ENCODE measurements at places on chromosomes 2 and 18.

DNA sequence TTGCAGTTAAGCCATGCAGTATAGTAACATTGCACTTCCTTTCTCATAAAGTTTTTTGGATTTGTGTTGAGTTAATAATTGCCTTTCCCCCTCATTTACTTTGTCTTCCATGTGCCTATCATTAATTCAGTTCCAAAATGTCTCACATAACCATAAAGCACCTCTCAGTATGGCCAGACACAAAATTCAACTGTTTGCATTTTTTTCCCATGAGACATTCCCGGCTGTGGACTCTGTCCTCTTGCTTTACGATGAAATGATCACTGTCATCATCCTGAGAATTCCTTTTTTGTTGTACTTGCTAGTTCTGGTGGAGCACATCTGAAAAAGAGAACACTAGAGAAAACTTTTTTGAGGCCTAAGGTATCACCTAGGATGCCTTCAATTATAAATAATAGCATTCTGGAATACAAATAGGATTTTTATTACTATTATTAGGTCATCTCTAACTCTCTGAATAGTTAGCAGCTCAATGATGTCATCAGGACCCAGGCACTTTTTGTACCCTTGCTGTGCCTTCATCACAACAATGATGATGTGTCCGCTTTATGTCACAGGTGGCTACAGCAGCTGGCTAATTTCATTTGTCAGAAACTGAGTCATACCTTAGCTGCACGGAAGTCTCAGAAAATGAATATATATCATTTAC lies 8.5 kb upstream of the ATP8B1 start:
- DNase-seq, result no peak

GRCh38 chr2:121501554-121501953 lies 29.1 kb upstream of the RNU4ATAC start:
- no peak for DNase-seq

GRCh38 chr2:129738799-129739198 lies 240.7 kb upstream of the RAB6C start:
- DNase-seq, result no peak

- DNase-seq, result no peak
Measured at GRCh38 chr2:17958466-17959092, 80.1 kb downstream of the KCNS3 start.

DNA sequence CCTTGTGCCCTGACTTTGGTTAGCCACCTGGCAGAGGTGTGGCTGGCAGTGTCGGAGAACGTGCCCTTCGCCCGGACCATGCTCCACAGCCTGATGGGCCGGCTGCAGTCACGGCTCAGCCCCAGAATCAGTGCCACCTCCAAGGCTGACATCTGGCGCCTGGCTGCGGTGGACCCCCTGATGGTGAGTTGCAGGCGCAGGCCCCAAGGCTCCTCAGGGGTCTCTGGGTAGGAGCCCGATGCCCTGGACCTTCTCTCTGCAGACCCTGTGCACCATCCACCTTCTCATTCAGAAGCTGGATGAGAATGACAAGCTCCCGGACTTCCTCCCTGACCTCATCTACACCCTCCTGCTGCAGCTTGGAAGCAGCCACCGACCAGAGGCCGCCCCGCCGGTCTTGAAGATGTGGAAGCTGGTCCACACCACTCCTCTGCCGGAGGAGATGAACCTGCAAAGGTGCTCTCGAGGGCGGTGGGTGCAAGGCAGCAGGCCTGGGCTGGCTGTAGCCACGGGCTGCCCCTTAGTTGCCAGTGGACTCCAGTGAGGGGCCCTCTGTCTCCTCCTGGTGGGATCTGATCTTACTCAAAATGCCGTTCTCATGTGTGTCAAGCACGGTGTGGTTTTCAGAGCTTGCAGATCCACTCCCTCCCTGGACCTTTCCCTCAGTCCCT lies 32.1 kb downstream of the HJURP start:
- no peak for DNase-seq

- DNase-seq, result no peak
Measured at GRCh38 chr18:61085036-61085435, 248.2 kb upstream of the CDH20 start.

GRCh38 chr2:198615972-198616371 lies 811.6 kb downstream of the PLCL1 start:
- DNase-seq, result no peak

GRCh38 chr2:216904974-216905373 lies 45.1 kb upstream of the TNP1 start:
- no peak for DNase-seq

- DNase-seq, result no peak
Measured at GRCh38 chr2:25079050-25079635, 37.3 kb downstream of the EFR3B start.

DNA sequence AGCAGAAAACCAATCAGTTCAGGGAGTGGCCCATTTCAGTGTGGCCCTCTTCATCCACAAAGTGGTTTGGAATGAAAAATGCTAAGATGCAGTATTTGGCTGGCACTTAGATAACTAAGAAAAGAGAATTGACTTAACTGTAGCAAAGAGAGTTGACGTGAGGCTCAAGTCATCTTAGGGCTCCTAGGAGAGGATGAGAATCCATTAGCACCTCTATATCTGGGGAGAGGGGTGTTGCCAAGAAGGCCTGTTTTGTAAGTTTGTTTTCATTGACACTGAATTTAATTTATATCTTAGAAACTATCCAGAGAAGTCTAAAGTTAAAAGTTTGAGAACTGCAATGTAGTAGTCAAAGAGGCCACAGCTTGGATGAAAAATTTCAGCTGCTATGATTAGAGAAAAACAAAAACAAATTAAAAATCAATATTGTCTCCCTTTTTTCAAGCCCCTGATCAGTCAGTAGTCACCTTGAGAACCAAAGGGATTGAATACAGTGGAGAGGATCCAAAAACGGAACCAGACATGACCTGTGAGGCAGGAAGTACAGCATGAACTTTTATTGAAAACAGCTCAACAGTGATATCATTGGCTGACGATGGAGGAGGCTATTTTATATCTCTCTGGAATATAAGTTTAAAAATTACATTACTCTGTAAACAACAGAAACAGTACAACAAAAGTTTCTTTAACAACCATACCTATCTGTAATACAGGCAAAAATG lies 52.7 kb downstream of the PHLPP1 start:
- no peak for DNase-seq

GRCh38 chr18:23244401-23244800 lies 109.1 kb downstream of the CABLES1 start:
- no peak for DNase-seq

GRCh38 chr18:30623401-30624065 lies 419.0 kb downstream of the DSC3 start:
- no peak for DNase-seq

- DNase-seq, result no peak
Measured at GRCh38 chr2:217667512-217667911, 335.3 kb downstream of the TNS1 start.

DNA sequence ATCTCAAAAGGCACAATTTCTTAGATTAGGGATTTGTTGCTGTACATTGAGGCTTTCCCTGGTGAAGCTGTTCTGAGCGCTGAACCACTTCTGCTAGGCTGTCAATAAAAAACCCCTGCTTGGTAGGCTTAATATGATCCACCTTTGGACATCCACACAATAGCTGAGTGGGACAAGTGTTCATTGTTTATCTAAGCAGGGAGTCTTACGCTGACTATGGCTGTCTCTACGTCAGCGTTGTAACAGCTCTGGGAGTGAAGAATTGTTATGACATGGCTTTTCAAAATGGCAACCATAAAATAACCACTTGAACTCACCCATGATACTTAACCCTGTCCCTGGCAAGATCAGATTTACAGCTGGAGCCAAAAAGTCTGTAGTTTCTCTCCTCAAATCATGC lies 111.5 kb upstream of the SULT1C3 start:
- DNase-seq, result no peak

DNA sequence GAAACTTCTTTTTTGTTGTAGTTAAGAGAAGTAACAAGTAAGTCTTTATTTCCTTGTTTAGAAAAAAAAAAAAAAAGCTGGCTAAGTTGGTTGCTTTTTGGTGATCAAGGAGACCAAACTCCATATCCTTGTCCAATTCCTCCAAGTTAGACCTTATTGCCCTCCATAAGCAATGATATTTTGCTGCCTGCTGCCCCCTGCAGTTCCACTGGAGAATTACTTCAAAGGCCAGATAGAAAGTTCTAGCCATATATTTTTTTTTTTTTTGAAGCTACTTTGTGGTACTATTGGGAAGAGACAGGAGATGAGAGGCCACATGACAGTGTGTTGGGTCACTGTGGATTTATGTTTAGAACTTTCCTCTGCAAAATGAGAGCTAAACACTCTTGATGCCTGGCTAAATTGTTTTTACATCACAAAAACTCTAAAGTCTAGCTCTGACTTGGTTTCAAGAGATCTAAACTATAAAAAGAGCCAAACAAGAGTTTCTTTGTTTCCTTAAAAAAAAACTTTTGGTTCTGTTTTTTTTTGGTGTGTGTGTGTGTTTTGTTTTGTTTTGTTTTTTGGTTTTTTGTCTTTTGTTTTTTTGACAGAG lies 80.7 kb upstream of the RASGRP3 start:
- peak; percentile 11 for DNase-seq

- no peak for DNase-seq
Measured at GRCh38 chr2:176637486-176638166, 368.4 kb downstream of the MTX2 start.

- DNase-seq, result no peak
Measured at GRCh38 chr2:3413697-3414096, 34.2 kb downstream of the TRAPPC12 start.

DNA sequence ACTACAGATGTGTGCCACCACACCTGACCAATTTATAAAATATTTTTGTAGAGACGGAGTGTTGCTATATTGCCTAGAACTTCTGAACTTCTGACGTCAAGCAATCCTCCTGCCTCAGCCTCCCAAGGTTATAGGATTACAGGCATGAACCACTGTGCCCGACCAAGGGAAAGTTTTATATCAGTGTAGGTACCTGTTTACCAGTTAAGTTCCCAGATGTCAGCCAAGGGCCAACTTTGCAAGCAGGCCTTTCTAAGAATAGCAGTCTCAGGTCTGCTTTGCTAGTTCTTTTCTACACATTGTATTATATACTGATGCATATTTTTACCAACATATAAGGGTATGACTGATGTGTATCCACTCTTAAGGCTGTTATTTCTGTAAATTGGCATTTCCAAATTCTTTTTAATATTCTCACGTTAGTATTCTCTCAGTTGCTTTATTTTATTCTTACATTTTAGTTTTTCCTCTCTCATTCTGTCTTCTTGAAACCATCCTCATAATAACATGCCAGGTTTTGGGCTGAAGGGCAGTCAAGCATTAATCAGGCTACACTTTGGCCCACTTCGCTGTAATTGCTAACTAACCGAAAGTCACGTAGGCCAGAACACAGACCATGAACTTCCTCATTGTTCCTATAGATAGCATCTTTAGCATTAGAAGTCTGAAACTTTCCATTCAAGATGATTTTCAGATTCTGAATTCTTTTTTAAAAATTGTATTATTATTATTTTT lies 25.0 kb upstream of the CXXC1 start:
- DNase-seq, result no peak

DNA sequence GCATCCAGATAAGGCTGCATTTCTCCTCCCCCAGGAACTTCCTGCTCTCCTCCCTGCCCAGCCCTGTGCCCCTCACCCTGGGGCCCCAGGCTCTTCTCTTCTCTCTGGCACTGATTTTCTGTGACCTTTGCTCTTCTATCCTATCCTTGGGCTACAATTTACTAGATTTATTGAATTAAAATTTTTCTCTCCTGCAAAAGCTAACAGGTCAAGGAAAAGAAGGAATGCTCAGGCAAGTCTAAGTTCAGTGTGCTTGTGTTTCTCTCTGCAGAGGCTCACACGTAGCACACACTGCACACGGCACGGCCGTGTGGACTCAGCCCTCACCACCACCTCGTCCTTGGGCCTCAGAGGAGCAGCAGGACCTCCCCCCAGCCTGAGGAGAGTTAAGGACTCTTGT lies 94.2 kb upstream of the SNTG2 start:
- no peak for DNase-seq

DNA sequence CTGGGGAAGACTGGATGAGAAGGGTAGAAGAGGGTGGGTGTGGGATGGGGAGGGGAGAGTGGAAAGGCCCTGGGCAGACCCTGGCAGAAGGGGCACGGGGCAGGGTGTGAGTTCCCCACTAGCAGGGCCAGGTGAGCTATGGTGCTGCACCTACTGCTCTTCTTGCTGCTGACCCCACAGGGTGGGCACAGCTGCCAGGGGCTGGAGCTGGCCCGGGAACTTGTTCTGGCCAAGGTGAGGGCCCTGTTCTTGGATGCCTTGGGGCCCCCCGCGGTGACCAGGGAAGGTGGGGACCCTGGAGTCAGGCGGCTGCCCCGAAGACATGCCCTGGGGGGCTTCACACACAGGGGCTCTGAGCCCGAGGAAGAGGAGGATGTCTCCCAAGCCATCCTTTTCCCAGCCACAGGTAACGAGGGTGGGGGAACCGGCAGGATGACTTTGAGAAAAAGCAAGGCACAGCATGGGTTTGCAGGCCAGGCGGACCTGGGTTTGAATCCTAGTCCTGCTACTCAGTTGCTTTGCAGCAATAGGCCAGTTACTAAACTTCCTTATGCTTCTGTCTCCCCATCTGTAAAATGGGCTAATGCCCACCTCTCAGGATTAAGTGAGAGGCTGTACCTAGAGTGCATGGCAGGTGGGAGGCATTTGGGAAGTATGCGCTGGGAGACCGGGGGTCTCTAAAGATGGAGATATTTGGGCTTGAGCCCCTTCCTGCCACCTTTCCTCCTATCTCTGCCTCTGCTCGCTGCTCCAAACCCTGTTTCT lies at the start of gene INHA:
INHA (plus strand) TSS at position 74 of the 765 bp plus-strand sequence; CDS start at position 139, 65 bp downstream.
- no peak for DNase-seq

GRCh38 chr18:11851806-11852337 lies 659 bp downstream of the CHMP1B start:
- peak; percentile 33 for DNase-seq

GRCh38 chr2:56207760-56208159 lies 24.0 kb downstream of the CCDC85A start:
- DNase-seq, result no peak

GRCh38 chr18:21629089-21629832 lies 17.1 kb downstream of the SNRPD1 start:
- DNase-seq, result no peak

DNA sequence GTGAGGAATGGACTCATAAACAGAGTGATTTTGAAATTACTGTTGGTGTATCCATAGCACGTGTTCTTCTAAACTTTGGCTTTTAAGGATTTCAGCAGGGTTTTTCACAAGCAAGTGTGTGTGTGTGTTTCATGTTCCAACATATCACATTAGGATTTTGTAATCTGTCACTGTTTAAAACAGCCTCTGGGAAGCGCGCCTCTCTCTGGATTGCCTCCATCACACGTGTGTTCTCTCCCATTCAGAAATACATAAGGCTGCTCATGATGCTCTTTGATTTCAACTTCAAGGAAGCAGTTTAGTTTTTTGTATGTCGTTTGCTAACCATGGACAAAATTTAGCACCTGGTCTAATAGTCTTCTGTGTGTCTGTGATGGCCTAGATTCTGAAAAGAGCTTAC lies 370.4 kb downstream of the MTX2 start:
- DNase-seq, result no peak

DNA sequence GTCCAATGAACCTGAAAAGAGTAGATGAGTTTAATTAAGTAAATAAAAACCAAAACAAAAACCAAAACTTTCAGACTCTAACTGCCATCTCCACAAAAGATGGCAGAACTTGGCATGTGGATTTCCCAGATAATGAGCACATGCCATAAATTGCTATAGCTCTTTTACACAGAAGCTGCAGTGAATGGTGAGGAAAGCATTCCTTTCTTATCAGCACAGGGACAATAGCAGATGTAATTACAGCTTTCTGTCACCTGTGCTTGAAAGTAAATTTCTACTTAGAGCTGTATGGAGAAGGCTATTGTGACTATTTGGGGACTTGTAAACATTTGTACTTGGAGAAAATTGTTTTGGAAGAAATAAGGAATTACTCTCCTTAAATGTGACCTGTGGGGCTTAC lies 378.4 kb downstream of the RPRM start:
- DNase-seq, result no peak

- no peak for DNase-seq
Measured at GRCh38 chr2:160646684-160647444, 153.3 kb upstream of the RBMS1 start.

Measured in CD4-positive, alpha-beta T cell treated with Interleukin-6 at 100 ng/mL for 8 hours (primary cell).